ENCODE measurements at places on chromosomes 3 and 15.

- no peak for DNase-seq
Measured at GRCh38 chr3:73072634-73073033, 11.2 kb downstream of the EBLN2 start.

DNA sequence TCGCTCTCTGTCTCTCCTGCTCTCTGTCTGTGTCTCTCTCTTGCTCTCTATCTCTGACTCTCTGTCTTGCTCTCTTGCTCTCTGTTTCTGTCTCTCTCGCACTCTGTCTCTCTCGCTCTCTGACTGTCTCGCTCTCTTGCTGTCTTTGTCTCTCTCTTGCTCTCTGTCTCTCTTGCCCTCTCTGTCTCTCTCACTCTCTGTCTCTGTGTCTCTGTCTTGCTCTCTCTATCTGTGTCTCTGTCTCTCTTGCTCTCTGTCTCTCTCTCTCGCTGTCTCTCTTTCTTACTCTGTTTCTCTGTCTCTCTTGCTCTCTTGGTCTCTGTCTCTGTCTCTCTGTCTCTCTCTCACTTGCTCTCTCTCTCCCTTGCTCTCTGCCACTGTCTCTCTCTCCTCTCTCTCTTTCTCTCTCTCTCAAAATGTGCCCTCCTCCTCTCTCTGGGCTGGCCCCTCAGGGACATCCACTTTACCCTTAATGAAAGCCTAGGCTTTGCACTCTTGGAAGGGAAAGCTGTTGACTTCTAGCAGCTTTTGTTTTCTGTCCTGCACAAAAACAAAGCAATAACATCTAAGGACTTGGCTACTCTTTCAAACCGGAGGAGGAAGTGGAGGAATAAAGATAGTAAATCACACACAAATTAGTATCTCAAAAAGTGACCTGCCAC lies 73.9 kb upstream of the NR2E3 start:
- no peak for DNase-seq

GRCh38 chr3:193771653-193772421 lies 178.8 kb downstream of the OPA1 start:
- DNase-seq: peak; percentile 26

GRCh38 chr3:139480585-139480984 lies 4.3 kb upstream of the RBP2 start:
- DNase-seq: no peak

DNA sequence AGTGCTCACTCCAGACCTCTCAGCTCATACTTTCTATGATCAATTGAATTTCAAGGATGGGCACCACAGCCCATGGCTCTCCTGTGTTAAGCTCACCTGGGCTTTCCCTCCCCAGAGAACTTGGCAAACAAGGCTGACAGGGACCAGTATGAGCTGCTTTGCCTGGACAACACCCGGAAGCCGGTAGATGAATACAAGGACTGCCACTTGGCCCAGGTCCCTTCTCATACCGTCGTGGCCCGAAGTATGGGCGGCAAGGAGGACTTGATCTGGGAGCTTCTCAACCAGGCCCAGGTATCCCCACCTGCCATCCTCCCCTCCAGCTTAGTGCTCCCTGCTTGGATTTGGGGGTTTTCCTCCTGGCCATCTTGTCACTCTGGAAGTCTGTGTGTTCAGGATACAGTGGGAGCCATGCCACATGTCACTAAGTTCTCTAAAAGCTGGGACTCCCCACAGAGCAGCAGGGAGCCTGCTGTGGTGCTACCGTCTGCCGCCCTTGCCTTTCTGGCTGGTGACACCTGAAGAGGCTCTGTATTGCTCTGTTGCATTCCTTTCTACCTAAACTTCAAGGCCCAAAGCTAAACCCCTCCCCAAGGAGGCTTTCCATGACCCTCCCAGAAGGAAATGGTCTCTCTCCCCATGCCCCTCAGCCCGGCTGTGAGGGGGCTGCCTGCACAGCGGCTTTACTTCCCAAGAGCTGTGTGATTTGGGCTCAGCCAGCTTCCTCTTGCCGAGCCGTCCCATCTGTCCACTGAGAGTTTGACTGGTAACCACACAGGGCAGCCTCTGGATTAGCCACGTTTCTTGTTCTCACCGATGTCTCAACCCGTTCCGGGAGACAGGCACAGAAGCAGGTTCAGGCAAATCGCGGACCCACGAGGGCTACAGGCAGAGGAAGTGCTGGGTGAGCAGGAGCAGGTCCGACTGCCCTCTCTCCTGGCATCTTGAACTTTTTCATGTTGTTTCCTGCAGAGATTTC lies 10.8 kb downstream of the TF start:
- no peak for DNase-seq

GRCh38 chr15:77122576-77122975 lies 51.7 kb upstream of the TSPAN3 start:
- DNase-seq: no peak

GRCh38 chr3:31252216-31253185 lies 280.2 kb upstream of the STT3B start:
- DNase-seq: no peak

DNA sequence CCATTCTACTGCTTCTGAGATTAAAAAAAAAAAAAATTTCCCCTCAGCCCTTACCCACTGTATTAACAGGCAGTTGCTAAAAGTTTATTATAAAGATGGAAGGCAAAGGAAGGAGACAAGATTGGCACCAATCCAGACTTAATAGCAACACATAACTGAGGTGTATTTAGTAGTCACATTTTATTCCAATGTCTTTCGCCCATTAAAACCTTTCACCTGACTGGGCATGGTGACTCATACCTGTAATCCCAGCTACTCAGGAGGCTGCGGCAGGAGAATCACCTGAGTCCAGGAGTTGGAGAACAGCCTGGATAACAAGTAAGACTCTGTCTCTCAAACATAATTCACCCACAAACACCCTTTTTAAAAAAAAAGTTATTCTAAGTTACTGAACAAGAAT lies 4.4 kb downstream of the ACAP2 start:
- DNase-seq: no peak

GRCh38 chr3:109803274-109803673 lies 465.9 kb upstream of the DPPA4 start:
- DNase-seq: no peak

DNA sequence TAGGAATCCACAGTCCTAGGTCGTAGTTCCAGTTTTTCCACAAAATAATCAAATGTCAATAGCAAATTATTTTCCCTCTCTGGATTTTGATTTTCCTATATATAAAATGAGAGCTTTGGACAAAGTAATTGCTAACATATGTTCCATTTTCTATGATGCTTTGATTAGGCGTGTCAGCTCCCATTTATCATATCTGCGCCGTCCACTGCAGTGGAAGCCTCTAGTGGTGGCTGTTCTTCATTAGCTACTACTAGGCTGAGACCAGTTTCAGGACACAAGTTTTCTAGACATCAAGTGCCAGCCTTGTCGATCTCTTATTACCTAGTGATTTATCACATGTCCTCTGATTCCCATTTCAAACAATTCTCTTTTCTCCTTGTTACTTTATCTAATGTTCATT lies 271.5 kb downstream of the TUSC7 start:
- no peak for DNase-seq

DNA sequence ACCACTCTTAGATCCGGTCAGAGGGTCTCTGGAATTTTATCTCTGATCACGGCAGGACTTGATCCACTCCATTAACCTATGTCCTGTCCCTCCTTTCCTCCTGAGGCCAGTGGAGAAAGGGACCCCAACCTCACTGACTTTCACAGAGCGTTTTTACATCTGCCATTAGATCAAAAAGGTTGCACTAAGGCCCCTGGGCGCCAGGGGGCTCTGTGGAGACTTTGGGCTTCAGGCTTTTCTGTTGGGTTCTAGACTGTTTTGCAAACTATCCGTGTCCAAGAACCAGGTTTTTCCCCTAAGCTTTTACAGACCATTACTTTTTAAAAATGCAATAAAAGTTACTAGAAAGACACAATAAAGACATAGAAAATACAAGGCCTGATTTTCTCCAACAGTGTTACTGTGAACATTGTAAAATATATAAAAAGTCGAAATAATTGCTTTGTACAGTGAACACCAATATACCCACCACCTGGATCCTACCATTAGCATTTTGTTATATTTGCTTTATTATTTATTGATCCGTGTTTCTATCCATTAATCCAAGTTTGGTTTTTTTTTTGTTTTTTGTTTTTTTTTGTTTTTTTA lies 159.7 kb downstream of the POLR2M start:
- peak; percentile 53 for DNase-seq

GRCh38 chr3:12782172-12782815 lies 14.2 kb upstream of the CAND2 start:
- DNase-seq: no peak

GRCh38 chr3:39533226-39533625 lies 65.7 kb downstream of the MOBP start:
- no peak for DNase-seq

DNA sequence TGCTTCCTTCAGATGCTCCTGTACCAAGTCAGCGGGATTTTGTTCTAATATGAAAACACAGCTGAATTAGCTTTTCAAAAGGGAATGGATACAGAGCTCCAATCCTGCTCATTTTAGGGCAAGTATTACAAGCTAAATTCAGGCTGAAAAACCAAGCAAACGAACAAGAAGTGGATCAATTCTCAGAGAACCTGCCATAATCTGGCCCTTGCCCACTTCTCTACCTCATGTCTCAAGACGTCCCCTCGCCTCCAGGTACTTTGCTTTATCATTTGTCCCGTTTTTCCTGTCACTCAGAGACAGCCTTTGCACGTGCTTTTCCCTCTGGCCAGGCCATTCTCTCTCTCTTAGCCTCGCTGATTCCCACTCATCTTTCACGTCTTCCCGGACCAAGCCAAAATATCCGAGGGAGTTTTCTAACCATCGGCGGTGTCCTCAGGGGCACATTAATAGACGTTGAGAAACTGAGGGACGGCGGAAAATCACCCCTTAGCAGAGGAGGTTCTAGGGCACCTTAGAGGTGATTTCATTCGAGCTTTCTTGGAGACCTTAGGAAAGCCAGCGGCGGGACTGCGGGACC lies 654 bp downstream of the SUSD5 start:
- peak; percentile 8 for DNase-seq

GRCh38 chr3:25749031-25749581 lies 34.1 kb downstream of the NGLY1 start:
- no peak for DNase-seq

DNA sequence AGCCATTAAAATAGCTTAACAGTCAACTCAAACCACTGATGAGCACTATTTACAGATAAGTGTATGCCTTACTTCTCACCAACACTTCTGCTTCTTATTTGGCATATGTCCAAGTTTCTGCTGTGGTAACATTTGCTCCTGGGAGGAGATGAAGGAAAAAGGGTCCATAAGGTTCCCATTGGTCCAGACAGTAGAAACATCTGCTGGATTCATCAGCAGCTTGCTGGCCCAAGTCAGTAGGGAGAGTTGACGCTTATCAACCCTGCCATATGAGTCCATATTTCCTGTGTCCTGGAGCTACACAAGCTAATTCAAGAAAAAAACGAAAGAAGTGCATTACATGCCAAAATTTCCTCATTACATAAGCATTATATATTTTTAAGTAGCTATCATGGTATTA lies 824.5 kb downstream of the CADM2 start:
- no peak for DNase-seq

DNA sequence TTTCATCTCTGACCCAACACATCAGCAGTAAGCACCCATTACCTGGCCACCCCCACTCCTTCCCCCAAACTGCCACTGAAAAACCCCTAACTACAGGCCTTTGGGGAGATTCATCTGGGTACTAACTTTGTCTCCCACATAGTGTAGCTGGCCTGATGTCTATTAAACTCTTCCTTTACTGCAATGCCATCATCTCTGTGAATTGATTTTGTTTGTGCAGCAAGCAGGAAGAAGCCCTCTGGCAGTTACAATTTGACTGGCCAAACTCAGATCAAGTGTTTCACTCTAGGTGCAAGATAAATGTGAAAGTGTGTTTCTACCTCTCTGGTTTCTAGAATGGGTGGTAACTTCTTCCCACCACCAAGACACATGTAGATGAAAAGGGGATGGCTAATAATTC lies 26.7 kb upstream of the OR5K4 start:
- DNase-seq: no peak

DNA sequence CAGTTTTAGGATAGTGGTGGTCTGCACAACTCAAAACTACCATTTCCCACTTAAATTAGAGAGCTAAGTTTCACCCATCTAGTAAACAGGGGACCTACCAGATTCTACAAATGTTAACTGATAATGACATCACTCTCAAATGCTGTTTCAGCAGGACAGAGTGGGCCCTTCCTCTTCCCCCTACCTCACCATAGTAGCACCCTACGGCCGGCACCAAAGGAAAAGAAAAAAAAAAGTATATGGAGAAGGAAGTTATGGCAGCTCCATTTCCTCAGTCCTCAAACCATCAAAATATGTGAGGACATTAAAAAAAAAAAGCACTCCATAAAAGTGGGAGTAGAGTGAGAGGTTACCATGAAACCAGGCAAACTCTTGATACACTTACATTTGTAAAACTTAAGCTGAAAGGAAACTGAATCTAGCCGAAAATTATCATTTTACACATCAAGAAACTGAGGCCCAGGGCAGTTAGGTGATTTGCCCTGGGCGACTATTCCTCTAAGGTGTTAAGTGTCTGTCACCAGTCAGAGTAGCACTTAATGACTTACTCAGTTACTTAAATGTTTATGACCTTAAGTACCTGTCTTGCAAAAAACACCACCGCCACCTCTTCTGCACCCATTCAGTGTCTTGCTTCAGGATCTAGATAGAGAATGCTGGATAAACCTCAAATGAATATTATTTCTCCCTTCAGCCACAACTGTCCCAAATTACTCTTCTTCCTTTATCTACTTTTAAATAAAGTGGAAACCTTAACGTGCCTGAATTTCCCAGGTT lies 2.7 kb downstream of the MSL2 start:
- DNase-seq: no peak

- DNase-seq: no peak
Measured at GRCh38 chr3:16026753-16027152, 147.7 kb upstream of the GALNT15 start.

DNA sequence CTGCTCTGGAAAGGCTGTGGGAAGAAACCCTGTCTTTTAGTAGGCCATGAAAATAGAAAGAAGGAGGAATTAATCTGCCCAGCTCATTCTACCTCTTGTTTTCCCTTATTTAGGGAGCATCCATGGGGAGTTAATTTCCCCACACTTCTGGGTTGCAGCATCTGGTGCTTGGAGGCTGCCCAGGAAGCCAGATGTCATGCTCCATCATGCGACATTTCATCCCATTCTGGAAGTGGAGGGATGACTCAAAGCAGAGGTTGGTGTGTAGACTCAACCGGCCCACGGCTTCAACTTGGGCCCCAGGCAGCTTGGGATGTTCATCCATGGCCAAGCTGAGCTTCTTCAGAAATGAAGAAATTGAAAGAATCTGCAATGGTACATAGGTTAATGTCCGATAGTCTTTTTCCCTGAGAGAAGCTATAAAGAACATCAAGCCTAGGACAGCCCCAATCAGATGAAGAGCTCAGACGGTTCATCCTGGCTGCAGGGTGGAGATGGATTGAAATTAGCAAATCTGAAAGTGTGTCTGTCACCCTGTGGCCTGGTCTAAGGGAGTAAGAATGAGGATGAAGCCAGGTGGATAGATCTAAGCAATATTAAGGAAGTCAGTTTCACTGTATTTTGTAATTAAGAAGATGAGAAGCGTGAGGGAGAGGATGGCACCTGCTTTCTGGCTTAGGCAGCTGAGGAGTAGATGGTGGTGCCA lies 24.5 kb upstream of the PROK2 start:
- DNase-seq: no peak

GRCh38 chr3:40313975-40314860 lies 4.7 kb downstream of the EIF1B start:
- DNase-seq: no peak

GRCh38 chr3:36677331-36678007 lies 86.9 kb downstream of the DCLK3 start:
- DNase-seq: no peak

- no peak for DNase-seq
Measured at GRCh38 chr15:59406446-59406845, 31.5 kb upstream of the FAM81A start.

GRCh38 chr3:187049462-187050101 lies 89.7 kb downstream of the RPL39L start:
- DNase-seq: no peak

Data from nephron progenitor cell (in vitro differentiated cells).